ENCODE measurements at places on chromosomes 13 and 19. TPM values are rescaled to one million over a fixed set of nuclear protein-coding genes. Genes with fewer than 3 reads are reported as not detected.

The ZNF497 gene
- polyA plus RNA-seq, result 4.2 TPM

- no peak for DNase-seq
Measured at GRCh38 chr19:32457571-32458158, 52.1 kb downstream of the DPY19L3 start.

DNA sequence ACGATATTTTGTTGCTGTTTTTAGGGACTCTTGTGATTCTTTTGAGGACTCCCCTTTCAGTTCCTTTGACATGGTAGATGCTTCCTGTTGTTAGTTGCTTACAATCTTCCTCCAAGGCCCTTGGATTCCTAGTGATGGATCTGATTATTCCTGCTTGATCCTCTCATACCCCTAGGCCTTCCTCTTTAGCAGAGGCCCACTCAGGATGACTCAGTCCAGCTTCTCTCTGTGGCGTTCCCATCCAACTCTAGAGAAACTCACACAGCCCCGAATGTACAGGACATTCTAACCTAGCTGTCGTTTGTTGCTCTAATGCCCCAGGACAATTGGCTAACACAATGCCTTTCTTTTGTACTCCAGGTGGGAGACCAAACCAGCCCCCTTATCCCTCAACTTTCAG lies 191.4 kb downstream of the POSTN start:
- no peak for DNase-seq

- DNase-seq, result peak; percentile 67
Measured at GRCh38 chr13:50386541-50387050, 371.4 kb downstream of the KCNRG start.

GRCh38 chr19:34504809-34505291 lies 23.3 kb downstream of the WTIP start:
- no peak for DNase-seq

DNA sequence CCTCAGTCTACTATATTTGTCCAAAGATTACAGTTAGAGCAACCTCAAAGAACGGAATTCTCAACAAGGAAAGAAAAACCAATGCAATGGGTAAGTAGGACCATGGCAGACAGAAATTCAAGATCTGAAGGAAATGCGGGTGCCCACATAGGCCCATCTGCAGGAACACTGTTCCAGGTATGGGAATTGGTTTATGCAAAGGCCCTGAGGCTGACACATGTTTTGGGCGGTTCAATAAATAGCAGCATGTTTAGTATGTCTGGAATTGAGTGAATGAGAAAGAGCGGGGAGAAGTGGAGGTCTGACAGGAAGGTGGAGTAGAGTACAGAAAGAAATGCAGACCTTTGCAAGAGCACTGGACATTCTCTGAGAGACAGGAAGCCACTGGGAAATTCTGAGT lies 164.7 kb upstream of the KLF12 start:
- DNase-seq, result no peak

- no peak for DNase-seq
Measured at GRCh38 chr19:17294051-17294891, 9.0 kb downstream of the ABHD8 start.

The EID2B gene
- polyA plus RNA-seq, result 5.8 TPM

The C19orf85 gene
- polyA plus RNA-seq, result not detected

- DNase-seq, result no peak
Measured at GRCh38 chr13:97235549-97236231, 13.6 kb downstream of the MBNL2 start.

DNA sequence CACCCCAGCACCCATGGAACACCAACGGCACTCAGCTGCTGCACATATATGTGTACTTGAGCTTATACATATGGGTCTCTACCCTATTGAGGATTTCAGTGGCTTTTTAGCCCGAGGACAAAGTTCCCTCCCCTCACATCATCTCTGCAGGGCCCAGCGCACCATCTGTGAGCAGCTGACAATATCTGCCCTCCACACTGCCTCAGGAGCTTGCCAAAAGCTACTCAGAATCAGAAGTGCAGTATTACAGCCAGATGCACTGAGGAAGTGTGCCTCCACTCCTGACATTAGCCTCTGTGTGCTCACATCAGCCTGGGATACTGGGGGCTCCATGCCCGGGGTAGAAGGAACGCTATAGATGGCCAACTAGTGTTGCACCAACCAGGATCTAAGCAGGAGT lies 903.9 kb downstream of the UQCRFS1 start:
- no peak for DNase-seq

The C19orf67 gene
- polyA plus RNA-seq, result 0.12 TPM

The CYP4F8 gene
- 0.08 TPM for polyA plus RNA-seq

- DNase-seq, result peak; percentile 50
Measured at GRCh38 chr19:15251010-15251748, 18.9 kb upstream of the EPHX3 start.

The RCBTB1 gene
- 53.1 TPM for polyA plus RNA-seq

The ZNF221 gene
- polyA plus RNA-seq, result 8.0 TPM

GRCh38 chr19:45322311-45322710 lies 364 bp downstream of the CKM start:
- no peak for DNase-seq

DNA sequence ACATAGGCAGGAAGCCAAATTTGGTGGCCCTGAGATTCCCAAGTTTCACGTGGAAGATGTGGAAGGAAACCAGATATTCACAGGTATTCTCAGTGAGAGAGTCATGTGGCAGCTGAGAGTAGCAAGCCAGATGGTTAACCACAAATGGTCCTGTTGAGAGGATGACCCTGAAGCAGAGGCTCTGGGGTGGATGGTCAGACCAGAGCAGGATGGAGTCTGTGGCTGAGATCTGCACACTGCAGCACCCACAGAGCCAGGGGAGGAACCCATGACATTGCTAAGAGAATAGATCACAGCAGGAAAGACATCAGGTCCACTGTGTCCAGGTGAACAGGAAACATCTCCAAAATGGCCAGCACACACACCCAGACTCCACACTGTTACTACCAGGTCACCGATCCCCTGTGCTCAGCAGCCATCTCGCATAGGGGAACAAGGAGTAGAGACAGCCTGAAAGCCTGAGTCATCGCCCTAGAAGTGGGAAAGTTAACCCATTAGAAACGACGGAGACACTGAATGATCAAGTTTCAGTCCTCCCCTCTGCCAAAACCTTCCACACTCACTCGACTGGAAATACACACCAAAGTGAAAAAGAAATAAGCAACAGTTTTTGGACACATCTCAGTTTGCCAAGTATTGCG lies 160.0 kb downstream of the RBM26 start:
- peak; percentile 31 for DNase-seq

GRCh38 chr13:44292545-44292944 lies 81.1 kb upstream of the SERP2 start:
- no peak for DNase-seq

DNA sequence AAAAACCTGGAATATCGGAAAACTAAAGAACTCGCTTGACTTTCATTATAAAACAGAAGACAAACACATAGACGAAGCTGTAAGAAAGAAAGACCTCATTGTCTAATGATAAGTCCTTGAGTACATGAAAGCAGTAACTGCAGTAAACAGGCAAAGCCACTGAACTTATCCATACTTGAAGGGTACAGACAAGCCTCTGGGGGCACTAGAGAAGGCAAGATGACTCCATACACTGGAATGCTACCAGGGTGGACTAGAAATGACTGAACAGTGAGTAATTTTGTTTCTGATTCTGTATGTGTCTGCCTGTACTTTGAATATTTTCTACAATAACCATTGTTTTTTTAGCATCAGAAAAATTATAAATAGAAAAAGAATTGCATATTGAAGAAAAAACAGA lies 507.9 kb downstream of the UQCRFS1 start:
- DNase-seq, result no peak

DNA sequence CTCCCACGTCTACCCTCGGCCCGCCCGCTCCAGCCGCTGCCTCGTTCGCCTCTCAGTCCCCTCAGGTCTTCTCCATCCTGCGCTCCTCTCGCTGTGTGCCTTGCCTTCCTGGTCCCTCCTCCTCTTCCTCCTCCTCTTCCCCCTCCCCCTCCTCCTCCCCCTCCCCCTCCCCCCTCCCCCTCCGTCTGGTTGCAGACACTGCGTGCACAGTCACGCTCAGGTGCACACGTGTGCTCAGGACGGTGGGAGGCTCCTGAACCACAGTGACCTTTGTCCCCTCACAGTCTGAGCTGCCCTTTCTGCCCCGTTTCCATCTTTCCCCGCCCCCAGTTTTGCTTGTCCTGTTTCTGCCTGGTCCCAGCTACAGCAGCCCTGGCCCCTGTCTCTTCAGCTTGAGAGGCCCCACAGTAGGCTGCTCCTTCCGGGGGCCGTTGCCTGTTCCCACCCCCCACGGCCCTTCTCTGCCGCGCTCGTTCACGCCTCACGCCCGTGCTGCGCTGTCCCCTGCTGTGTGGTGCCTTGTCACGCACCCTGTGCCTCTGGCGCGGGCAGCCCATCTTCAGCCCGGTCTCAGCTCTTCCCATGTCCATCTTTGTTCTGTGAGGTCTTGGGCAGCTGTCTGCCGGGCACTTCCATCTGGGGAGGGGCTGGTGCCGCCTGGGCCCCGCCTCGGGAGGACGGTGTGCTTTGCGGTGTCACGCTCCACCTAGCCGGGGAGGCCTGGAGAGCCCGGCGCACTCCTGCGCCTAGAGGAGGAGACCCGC lies 13.8 kb upstream of the RPS15 start:
- no peak for DNase-seq

DNA sequence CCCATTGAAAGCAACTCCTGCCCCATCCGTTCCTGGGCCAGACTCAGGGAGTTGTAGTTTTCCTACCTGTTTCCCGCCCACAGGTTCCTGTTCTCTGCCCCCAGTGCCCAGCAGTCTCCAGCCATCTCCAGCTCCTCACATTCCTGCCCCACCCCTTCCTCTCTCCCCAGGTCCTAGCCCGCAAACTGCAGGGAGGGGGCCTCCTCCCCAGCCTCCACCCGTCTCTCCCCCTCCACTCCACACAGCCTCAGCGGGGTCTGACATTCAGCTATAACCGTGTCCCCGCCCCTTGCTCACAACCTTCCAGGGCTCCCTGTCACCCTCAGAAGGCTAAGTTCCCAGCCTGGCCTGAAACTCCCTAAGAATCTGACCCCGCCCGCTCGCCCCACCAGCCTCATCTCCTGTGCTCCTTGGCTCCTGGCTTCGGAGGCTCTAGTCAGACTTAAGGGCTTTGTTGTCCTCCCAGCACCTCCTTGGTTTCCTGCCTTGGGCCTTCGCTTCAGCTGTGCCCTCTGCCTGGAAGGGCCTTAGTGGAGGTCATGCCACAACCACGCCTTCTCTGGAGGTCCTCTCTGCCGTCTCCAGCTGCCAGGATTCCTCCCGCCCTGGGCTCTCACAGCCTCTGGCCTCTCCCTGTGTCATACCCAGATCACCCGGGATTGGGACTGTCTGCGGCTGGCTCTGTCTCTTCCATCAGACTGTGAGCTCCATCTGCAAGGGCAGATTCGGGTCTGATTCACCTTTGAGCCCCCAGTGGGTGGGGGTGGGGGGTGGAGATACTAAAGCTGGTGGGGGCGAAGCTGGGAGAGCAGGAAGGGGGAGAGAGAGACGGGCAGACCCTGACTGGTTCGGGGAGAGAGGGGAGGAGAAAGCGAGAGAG lies 5.1 kb upstream of the SPACA6 start:
- DNase-seq, result peak; percentile 47

The PRR12 gene
- polyA plus RNA-seq, result 20.7 TPM

GRCh38 chr13:90015565-90016507 lies 1331.7 kb upstream of the MIR17HG start:
- no peak for DNase-seq

DNA sequence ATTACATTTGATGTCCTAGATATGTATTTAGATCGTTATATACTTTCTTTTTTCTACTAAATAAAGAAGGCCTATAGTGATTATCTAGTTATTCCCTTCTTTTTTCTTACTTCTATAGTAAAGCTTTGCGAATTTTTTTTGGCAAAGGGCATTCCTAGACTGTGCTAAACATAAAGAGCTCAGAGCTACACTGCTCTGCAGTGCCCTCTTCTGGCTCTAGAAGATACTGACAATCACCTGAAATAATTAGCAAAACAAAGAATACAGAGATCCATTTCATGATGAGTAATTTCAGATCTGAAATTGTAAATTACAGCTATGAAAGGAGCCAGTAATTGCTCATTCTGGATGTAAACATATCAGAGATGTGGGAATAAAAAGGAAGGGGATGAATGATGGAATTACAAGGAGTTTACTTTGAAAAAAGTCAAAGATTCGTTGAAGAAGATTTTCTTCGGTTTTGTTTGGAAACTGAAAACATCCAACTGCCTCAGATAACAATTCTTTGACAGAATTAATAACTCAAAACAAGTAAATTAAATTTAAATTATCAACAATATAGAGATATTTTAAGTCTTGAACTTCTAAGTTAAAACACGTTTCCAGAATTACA lies 288.5 kb downstream of the NALCN start:
- DNase-seq, result peak; percentile 65

The NOTCH3 gene
- polyA plus RNA-seq, result 102 TPM

GRCh38 chr19:14363183-14364097 lies 17.8 kb upstream of the ADGRE5 start:
- peak; percentile 90 for DNase-seq

- DNase-seq, result no peak
Measured at GRCh38 chr13:61935710-61936109, 520.1 kb upstream of the PCDH20 start.

GRCh38 chr19:47228937-47229675 lies 1.9 kb downstream of the BBC3 start:
- DNase-seq, result no peak

- DNase-seq, result no peak
Measured at GRCh38 chr13:60869941-60870613, 473.1 kb downstream of the TDRD3 start.

DNA sequence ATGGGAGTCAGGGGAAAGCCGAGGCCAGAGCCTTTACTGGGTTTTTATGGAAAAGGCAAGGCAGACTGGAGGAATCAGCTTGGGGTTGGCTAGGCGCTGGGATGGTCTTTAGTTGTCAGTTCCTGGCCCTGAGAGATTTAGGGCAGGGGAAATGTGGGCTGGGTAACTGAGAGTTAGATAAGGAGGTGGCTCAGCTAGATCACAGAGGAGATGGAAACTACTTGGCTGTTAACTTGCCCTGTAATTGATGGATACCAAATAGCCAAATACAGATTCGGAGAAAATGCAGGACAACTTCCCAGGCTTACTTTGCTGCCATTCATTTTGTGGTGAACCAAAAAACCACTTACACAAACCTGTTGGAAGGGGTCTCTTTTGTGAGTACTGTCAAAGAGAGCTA lies 54.0 kb downstream of the LRCH1 start:
- DNase-seq, result no peak

The NTF4 gene
- 3.1 TPM for polyA plus RNA-seq

- DNase-seq, result no peak
Measured at GRCh38 chr19:38288123-38288855, 15.8 kb upstream of the C19orf33 start.

GRCh38 chr19:17073869-17074633 lies 1.2 kb downstream of the HAUS8 start:
- DNase-seq, result no peak

The MBD3L3 gene
- not detected for polyA plus RNA-seq

The CGB8 gene
- not detected for polyA plus RNA-seq

- no peak for DNase-seq
Measured at GRCh38 chr13:32255724-32256109, 59.4 kb downstream of the ZAR1L start.

The ZNF492 gene
- 4.1 TPM for polyA plus RNA-seq
